SJCRH30 (cell line): ENCODE measurements at places on chromosomes 13 and 19. TPM values are rescaled to one million over a fixed set of nuclear protein-coding genes. Genes with fewer than 3 reads are reported as not detected.
A peak's percentile ranks its signal among the peaks of the same experiment; 100 is the strongest.

The ICAM5 gene
- 0.22 and 0.28 TPM in 2 replicates for total RNA-seq

The URAD gene
- total RNA-seq = not detected in 2 replicates

- H3K4me3 ChIP-seq = no peak overlapping the region
- H3K4me1 ChIP-seq = no peaks in the 10 kb centered on the region
- DNase-seq = no peak
Measured at GRCh38 chr13:24348797-24349515, 39.6 kb downstream of the C1QTNF9 start.

GRCh38 chr13:51942189-51942588 is 69.1 kb downstream of the ATP7B start:
- H3K4me3 ChIP-seq = no peak overlapping the region
- no peak for DNase-seq
- H3K4me1 ChIP-seq = no peaks in the 10 kb centered on the region
- H3K27ac ChIP-seq = no peak overlapping the region

DNA sequence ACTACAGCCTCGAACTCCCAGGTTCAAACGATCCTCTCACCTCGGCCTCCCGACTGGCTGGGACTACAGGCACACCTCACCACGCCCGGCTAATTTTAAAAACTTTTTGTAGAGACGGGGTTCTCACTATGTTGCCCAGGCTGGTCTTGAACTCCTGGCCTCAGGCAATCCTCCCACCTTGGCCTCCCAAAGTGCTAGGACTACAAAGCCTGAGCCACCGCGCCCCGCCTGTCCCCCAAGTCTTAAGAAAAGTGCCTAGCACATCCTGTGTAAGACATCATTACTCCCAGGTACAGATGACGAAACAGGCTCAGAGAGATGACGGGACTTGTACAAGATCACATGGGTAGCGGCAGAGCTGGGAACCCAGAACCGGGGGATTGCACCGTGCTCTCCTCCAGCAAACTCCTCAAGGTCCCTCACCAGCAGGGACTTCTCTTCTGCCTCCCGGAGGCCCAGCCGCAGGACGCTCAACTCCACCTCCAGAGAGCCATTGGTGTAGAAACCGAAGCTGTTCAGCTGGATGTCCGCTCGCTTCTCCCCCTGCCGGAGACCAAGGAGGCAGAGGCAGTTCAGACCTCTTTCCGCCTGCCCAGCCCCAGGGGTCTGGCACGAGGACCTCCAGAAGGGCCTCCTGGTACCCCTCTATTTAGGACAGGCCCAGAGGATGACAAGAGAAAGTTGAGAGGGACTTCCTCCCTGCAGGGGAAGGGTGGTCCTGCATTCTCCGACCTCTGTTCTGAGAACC is 1.0 kb downstream of the GPR108 start:
- no peaks in the 10 kb centered on the region for H3K27me3 ChIP-seq
- peak overlapping the region; percentile 78 for H3K4me3 ChIP-seq
- H3K27ac ChIP-seq = peak overlapping the region; percentile 95; the same call in 1 of the 2 replicates
- no peaks in the 10 kb centered on the region for H3K36me3 ChIP-seq
- H3K4me1 ChIP-seq = peaks cover 12% of the 10 kb centered on the region
- peak; percentile 78 for DNase-seq

GRCh38 chr13:77001540-77001939 is 9.7 kb downstream of the CLN5 start:
- peaks cover 26% of the 10 kb centered on the region for H3K36me3 ChIP-seq
- no peak overlapping the region for H3K27ac ChIP-seq
- no peaks in the 10 kb centered on the region for H3K27me3 ChIP-seq

The GRIK5 gene
- total RNA-seq = 10.3 and 10.5 TPM in 2 replicates

The LENG9 gene
- total RNA-seq = 0.38 and 0.40 TPM in 2 replicates

- H3K36me3 ChIP-seq = no peaks in the 10 kb centered on the region
- DNase-seq = no peak
- peaks cover 1% of the 10 kb centered on the region for H3K4me1 ChIP-seq
- H3K27me3 ChIP-seq = peaks cover 9% of the 10 kb centered on the region
- no peak overlapping the region for H3K4me3 ChIP-seq
Measured at GRCh38 chr19:46073268-46073922, 32.6 kb upstream of the IGFL4 start.

DNA sequence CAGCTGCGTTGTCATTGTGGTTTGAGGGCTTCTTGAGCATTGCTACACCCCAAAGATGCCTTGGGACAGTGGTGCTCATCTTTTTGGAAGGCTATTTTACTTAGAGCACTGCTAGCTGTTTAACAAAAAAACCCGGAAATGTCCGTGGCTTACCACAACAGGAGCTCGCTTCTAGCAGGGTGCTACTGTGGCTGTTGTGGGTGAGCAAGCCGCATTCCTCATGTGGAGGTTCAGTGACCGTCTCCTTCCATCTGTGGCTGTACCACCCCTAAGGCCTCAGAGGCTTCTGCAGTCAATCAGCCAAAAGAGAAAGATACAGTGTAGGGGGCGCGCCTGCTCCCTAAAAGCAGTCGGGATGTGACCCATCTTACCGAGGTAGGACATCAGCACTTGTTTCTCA is 1004.2 kb downstream of the UQCRFS1 start:
- no peaks in the 10 kb centered on the region; the same call in 1 of the 2 replicates for H3K4me1 ChIP-seq
- no peaks in the 10 kb centered on the region for H3K36me3 ChIP-seq
- H3K4me3 ChIP-seq = no peak overlapping the region
- H3K27ac ChIP-seq = no peak overlapping the region
- H3K27me3 ChIP-seq = no peaks in the 10 kb centered on the region
- peak; percentile 24 for DNase-seq

GRCh38 chr19:42277821-42278451 is 8.9 kb downstream of the CIC start:
- H3K36me3 ChIP-seq = 0 out of 2 replicates have a peak, but pooled peaks cover 5% of the 10 kb centered on the region
- no peak overlapping the region for H3K4me3 ChIP-seq
- H3K27ac ChIP-seq = peak overlapping the region; percentile 42
- peak; percentile 50 for DNase-seq

DNA sequence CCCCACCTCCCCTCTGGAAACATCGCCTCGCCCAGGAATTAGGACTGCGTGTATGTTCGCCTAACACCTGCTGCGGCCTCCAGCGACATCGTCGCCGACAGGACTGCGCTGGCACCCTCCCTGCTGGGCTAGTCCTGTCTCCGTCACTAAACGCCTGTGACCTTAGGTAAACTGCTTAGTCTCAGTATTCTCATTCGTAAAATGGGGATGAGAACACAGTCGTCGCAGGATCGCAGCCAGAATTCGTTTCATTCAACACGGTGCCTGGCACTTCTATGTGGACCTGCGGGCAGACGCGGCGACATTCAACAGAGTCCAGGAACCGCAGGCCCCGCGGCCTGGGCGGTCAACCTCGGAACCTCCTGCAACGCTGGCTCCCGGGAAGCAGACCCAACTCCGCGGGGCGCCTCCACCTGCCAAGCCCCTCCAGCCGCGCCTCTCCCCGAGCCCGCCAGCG is 485 bp downstream of the CRYL1 start:
- H3K4me3 ChIP-seq = peak overlapping the region; percentile 63
- H3K27me3 ChIP-seq = no peaks in the 10 kb centered on the region
- H3K36me3 ChIP-seq = no peaks in the 10 kb centered on the region
- DNase-seq = no peak
- H3K27ac ChIP-seq = no peak overlapping the region
- H3K4me1 ChIP-seq = no peaks in the 10 kb centered on the region

- no peak for DNase-seq
- H3K27me3 ChIP-seq = no peaks in the 10 kb centered on the region
- H3K4me1 ChIP-seq = no peaks in the 10 kb centered on the region
Measured at GRCh38 chr13:30079501-30079900, 227.8 kb downstream of the KATNAL1 start.

DNA sequence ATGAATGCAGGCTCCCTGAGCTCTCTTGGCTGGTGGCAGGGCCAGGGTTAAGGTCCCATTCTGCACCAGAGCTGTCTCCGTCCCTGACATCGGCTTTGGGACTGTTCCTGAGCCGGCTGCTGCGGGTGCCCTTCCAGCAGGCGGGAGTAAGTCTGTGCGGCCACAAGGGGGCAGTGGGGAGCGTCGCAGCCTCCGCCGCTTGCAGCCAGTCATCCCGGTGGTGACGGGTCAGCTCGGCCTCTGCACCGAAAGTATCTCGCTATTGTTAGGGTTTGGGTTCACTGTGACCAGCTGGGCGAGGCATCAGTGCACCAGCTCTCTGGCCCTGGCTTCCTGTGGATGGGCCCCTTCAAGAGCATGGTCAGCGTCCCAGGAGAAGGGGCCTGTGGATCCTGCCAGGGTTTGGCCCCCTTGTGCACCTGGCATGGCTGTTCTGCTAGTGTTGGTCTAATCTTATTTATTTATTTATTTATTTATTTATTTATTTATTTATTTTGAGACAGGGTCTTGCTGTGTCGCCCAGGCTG is 15.1 kb downstream of the NDUFB7 start:
- H3K4me3 ChIP-seq = no peak overlapping the region
- DNase-seq = peak; percentile 70
- peaks cover 4% of the 10 kb centered on the region for H3K36me3 ChIP-seq
- H3K4me1 ChIP-seq = peaks cover 7% of the 10 kb centered on the region

- no peaks in the 10 kb centered on the region for H3K36me3 ChIP-seq
- H3K4me1 ChIP-seq = peaks cover 13% of the 10 kb centered on the region; the same call in 1 of the 2 replicates
- H3K27ac ChIP-seq = no peak overlapping the region
- no peak for DNase-seq
- no peak overlapping the region for H3K4me3 ChIP-seq
Measured at GRCh38 chr13:106603546-106603945, 35.6 kb upstream of the ARGLU1 start.

DNA sequence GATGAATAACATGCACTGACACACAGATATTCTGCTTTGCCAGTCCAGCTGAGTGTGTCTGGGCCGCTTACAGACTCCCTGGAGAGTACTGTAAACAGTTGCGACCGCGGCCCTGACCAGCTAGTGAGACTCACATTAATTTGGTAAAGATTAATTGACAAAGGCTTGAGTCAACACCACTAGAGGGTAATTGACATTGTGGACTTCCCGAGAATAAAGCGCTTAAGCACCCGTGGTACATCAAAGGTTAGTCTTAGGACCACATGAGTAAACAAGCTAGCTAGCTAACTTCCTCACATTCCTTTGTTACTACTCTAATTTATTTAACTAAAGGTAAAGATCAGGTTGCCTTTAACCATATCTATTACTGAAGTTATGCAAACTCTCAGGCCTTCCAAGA is 624.4 kb upstream of the ARGLU1 start:
- H3K4me3 ChIP-seq = no peak overlapping the region
- DNase-seq = no peak
- no peaks in the 10 kb centered on the region for H3K4me1 ChIP-seq
- no peak overlapping the region for H3K27ac ChIP-seq

The LPAR6 gene
- total RNA-seq = 0.76 and 1.5 TPM in 2 replicates

- H3K4me1 ChIP-seq = no peaks in the 10 kb centered on the region
- H3K36me3 ChIP-seq = no peaks in the 10 kb centered on the region
- DNase-seq = no peak
- no peak overlapping the region for H3K27ac ChIP-seq
- H3K4me3 ChIP-seq = no peak overlapping the region
Measured at GRCh38 chr13:92197669-92198068, 799.2 kb downstream of the GPC5 start.

- no peaks in the 10 kb centered on the region for H3K27me3 ChIP-seq
- H3K36me3 ChIP-seq = no peaks in the 10 kb centered on the region
- no peak for DNase-seq
- peaks cover 5% of the 10 kb centered on the region; the same call in 1 of the 2 replicates for H3K4me1 ChIP-seq
Measured at GRCh38 chr13:50229960-50230661, 214.9 kb downstream of the KCNRG start.

GRCh38 chr13:107205318-107206104 is 637.6 kb upstream of the ARGLU1 start:
- no peaks in the 10 kb centered on the region; the same call in 1 of the 2 replicates for H3K27me3 ChIP-seq
- no peaks in the 10 kb centered on the region for H3K36me3 ChIP-seq
- no peak overlapping the region for H3K27ac ChIP-seq
- DNase-seq = peak; percentile 43

- H3K27me3 ChIP-seq = no peaks in the 10 kb centered on the region
- H3K27ac ChIP-seq = no peak overlapping the region
- H3K36me3 ChIP-seq = no peaks in the 10 kb centered on the region
Measured at GRCh38 chr13:23788459-23788858, 100.7 kb downstream of the MIPEP start.

- no peaks in the 10 kb centered on the region for H3K27me3 ChIP-seq
- no peak overlapping the region for H3K27ac ChIP-seq
- no peak overlapping the region for H3K4me3 ChIP-seq
- DNase-seq = no peak
- no peaks in the 10 kb centered on the region for H3K36me3 ChIP-seq
Measured at GRCh38 chr13:36069881-36070366, 61.3 kb downstream of the DCLK1 start.

The SERP2 gene
- total RNA-seq = not detected in 2 replicates
